Activated naive CD8-positive, alpha-beta T cell treated with anti-CD3 and anti-CD28 coated beads, Interleukin-2, amount 50 U/mL, for 24 hours (primary cell): ENCODE measurements at places on chromosomes 5 and 9.
A peak's percentile ranks its signal among the peaks of the same experiment; 100 is the strongest.

- DNase-seq = no peak
These were observed 323.7 kb downstream of the ARRDC3 start for GRCh38 chr5:91059409-91059808.

- no peak for DNase-seq
These were observed 197.0 kb downstream of the AOPEP start for GRCh38 chr9:94923326-94924089.

- no peak for DNase-seq
These were observed 33.1 kb downstream of the DRD1 start for GRCh38 chr5:175410926-175411325.

DNA sequence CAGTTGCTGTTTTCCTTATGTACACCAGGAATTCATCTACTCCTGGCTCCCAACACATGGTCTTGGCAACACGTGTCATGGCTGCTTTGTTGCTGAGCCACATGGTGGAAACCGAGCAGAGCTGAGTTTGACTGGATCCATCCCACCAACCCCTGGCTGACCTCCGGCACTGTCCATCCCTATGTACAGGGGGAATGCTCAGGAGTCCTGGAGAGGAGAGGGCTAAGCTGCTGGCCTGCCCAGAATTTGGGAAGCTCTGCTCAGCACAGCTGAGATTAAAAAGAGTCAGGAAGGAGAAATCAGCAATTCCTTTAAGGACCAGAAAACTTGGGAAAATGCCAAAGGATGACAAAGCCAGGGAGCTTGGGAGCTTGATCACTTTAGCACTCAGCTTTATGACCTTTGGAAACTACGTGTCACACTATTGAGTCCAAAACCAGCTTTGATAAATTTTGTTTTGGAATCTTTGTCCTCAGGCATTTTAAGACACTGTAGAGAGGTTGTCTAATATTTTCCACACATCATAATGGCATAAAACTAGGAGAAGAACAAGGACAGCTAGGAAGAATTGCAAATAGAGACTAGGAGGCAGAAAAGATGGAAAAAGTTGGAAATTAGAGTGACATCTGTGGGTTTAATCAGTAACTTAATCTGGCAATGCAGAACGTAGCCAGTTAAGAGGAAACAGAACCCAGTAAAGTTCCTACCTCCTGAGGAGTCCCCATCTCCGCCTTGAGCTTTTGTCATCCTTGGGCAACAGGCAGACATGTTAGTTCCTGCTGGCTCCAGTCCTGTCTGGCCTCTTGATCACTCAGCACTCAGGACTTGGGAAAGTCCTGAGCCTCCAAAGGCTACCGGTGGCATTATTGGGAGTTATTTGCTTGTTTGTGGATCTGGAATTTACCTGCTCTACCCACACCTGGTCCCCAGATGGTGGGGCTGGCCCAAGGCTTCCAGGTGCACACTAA, 62.5 kb upstream of the PLPP1 start:
- no peak for DNase-seq

DNA sequence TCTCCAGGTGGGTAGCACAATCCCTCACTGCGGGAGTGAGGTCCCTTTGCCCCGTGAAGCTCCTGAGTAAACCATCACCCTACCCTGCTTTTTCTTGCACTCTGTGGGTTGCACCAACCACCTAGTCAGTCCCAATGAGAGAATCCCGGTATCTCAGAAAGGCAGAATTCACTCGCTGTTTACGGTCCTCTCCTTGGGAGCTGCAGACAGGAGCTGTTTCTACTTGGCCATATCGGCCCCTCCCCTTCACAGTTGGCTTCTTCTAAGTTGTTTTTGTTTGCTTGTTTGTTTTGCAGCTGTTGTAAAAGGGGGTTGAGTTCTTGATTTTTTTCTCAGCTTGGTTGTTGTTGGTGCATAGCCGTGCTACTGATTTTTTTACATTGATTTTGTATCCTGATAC, 237.0 kb upstream of the RASA1 start:
- no peak for DNase-seq

DNA sequence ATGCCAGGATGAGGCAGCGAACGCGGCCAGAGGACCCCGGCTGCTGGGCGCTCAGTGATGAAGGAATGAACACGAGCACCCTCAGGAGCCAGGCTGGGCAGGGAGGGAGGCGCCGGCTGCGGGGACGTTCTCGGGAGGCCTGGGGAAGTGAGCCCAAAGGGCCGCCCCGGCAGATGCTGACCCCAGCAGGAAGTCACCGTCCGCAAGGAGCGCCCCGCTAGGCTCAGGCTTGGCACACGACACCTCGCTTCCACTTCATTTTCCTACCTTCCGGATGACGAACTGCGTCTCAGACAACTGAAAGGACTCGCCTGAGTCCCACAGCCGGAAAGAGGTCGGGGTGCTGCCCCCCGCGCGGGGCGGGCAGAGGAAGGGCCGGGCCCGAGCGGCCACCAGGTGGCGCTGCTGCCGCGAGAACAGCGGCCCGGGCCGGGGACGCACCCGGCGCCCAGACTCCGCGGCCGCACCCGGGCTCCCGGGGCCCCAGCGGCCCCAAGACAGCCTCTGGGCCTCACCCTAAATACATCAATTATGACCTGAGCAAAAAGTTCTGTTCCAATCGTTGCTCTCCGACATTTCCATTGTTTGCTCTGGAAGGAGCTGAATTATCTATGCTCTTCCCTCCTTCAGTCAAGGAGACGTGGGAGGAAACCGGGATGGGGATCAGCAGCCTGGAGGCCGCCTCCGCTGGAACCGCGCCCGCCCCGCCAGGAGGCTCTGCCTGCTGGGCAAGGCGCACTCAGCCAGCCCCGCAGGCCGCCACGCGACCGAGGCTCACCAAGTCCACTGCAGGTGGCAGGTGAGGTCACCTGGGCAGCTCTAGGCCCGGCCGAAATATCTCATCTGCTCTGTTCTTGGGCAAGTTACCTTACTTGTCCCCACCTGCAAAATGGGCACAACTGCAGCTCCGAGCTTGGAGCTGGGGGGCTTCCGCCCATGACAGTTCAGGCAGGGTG, 107.0 kb downstream of the ZNF354C start:
- peak; percentile 76 for DNase-seq
